HS-27A (cell line): ENCODE measurements at places on chromosomes 13 and 19.

DNA sequence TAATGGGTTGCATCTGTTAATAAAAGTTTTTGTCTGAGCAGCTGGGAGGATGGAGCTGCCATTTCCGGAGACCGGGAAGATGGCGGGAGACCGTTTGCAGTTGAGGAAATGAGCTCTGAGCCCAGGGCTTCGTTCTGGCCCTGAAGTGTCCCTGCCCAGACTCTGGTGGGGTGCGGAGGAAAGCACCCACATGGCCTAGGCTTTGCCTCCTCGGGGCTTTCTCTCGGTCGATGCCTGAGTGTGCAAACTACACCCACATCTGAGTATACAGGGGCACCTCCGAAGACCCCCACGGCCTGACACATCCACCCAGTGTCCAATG, 15.6 kb upstream of the NANOS3 start:
- DNase-seq, result no peak

GRCh38 chr13:110503979-110504499, 57.5 kb downstream of the RAB20 start:
- DNase-seq, result no peak

- DNase-seq, result no peak
Measured at GRCh38 chr19:46859637-46860124, 1.1 kb upstream of the ARHGAP35 start.

GRCh38 chr13:28983641-28984040, 163.5 kb downstream of the MTUS2 start:
- no peak for DNase-seq

- no peak for DNase-seq
Measured at GRCh38 chr13:113121183-113121927, 1.2 kb upstream of the F10 start.

DNA sequence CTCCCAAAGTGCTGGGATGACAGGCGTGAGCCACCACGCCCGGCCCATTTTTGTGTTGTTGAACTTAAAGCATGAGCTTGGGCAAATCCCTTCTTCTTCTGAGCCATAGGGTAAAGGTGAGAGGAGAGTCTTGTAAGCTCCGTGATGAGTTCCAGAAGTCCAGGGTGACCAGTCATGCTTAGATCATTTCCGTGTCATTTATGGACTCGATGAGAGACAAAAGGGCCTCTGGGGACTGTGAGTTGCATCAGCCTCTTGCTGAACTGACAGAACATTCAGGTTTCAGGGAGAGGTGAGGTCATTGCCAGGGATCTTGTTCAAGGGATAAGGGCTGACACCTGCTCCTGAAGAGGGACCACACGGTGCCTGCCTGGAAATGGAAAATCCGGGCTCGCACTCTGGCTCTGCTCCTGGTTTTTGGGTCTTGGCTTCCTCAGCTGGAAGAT, 53.6 kb downstream of the GADD45B start:
- no peak for DNase-seq

DNA sequence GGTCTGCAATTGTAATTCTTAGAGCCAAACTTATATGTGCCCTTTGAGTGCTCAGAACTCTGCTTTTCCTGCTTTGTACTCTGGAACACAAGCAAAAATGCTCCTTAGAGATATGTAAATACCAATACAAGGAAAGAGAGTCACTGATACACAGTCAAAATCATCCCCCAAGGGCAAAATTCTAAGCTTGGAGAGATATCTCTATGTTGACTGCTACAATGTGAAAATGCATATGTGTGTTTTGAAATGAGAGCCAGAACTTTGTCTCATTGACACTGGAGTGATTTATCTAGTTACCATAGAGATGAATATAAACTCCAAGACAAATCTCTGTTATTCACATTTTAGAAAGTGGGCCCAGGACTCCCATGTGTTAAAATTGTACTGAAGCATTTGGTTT, 494.8 kb upstream of the SLITRK1 start:
- no peak for DNase-seq

DNA sequence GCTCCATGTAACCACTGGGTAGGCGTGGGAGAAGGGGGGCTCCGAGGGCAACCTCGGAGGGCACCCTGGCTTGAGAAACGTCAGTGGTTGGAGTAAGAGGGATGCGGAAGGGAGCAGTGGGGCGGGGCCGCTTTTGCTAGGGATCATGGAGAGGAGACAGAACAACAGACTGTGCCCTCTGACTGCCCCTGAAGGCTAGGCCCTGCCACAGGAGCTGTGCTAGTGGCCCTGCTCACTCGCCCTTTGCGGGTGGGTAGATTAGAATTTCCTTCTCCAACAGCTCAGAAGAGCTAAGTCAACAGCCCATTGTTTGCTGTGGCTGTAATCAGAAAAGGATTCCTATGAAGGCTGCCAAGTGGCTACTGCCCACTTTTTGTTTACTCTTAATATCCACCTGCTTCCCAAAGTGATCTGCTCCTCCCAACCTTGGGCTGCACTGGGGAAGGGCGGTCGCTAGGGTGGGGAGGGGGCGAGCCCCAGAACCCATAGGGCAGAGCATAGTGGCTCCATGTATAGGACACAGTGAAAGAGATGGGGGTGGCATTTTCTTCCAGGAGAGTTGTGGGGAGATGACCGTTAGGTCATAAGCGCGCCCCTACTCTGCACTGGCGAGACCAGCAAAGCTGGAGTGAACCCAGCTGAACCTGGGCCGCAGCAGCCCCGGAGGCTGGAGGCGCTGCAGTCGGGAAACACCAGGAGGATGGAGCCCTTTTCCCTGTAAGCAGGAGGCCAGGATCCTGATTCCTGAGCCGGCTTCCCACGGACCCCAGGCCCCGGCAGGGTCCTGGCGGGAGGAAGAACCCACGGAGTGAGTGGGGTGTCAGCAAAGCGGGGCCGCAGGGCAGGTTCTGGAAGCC, 1.9 kb upstream of the C1QTNF9 start:
- DNase-seq, result no peak

- no peak for DNase-seq
Measured at GRCh38 chr13:75507027-75508001, 25.3 kb upstream of the TBC1D4 start.

- DNase-seq, result no peak
Measured at GRCh38 chr19:41535029-41535622, 40.8 kb upstream of the CEACAM21 start.

DNA sequence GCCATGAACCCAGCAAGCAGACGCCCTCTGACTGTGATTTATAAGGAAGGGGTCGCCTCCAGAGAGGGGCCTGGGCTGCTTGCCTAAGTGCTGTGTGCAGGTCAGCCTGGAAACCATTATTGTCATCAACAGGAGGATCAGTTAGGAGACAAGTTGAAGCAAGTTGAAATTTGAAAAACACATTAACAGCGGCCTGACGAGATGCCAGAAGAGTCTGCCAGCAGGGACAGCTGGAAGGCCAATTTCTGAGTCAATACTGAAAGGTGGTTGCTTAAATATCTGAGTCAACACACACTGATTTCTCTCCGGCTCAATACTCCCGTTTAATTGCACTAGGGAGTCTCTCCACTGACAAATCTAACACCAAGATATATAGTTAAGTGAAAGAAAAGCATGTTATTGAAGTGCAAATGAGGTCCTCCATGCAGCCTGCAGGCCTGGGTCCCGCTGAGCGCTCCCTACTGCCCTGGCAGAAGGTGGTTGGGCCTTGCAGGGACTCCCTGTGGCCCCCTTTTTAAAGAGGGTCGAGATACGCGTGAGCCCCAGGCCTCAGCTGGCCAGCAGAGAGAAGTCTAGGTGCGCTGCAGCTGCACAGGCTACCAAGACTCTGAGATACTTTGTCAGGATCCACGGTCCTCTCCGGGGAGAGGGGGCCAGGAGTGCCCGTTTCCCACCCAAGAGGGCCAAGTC, 91.1 kb downstream of the RNASEH2B start:
- no peak for DNase-seq

DNA sequence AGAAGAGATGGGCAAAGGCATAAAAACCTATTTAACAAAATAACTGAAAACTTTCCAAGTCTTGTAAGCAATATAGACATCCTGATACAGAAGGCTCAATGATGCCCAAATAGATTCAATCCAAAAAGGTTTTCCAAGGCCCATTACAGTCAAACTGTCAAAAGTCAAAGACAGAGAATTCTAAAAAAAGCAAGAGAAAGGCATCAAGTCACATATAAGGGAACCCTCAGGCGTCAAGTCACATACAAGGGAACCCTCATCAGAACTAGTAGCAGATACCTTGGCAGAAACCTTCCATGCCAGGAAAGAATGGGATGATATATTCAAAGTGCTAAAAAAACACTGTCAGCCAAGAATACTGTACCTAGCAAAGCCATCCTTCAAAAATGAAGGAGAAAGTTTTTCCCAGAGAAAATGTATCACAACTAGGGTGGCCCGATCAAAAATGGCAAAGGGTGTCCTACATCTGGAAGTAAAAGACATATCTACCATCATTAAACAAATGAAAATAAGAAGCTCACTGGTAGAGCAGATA, 21.2 kb downstream of the ZNF829 start:
- DNase-seq, result no peak

- no peak for DNase-seq
Measured at GRCh38 chr13:111893071-111893606, 173.8 kb upstream of the SOX1 start.

DNA sequence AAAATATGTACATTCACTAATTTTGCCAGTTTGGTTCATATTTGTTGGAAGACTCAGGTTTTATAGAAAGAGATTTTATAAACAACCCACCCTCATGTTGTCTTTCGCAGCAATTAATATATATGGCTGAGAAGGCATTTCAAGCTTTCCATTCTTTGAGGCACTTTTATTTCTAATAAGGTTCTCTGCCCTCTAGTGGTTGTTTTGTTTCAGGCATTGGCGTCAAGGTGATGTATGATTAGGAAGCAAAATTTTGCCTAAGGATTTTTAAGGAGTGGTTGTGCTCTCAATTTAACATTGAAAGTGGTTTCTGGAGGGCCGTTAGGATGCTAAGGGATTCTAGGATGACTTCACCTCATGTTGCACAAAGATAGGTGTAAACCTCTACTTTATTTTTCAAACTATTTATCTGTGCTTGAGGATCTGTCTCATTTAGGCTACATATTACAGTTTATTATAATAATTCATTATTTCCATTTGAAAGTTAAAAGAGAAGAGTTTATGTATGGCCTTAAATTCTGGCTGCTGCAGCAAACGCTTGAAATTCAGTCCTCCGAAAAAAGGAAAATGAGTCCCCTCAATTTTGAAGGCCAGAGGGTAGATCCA, 35.9 kb downstream of the OXGR1 start:
- DNase-seq, result no peak

DNA sequence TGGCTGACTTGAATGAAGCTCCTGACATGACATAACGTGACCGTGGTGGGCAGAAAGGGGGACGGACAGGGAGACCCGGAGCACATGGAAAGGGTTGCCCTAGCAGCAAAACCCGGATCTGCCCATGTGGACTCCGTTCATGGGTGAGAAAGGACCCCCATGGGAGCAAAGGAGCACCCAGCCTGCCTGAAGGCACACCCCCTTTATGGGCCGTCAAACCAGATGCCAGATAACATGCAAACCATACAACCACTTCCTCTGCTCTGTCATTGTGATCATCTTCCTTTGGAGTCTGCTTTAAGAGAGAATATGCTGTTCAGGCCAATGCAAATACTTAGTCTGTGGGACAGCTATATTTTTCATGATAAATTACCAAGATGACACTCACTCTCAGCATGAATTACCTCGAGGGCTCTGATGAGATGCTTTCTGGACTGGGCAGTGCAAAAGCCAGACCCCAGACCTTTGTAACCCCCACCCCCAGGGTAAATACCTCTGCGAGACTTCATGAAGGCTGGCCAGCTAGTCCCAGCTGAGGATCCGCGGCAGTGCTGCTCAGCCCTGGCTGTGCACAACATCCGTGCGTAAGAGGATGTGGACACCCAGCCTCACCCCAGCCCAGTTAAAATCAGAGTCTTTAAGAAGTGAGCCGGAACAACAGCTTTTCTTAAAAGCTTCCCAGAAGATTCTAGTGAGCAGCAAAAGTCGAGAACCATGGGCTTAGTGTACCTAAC, 126.6 kb downstream of the USP12 start:
- DNase-seq, result no peak

- no peak for DNase-seq
Measured at GRCh38 chr19:47093254-47093653, 20.3 kb downstream of the ZC3H4 start.

DNA sequence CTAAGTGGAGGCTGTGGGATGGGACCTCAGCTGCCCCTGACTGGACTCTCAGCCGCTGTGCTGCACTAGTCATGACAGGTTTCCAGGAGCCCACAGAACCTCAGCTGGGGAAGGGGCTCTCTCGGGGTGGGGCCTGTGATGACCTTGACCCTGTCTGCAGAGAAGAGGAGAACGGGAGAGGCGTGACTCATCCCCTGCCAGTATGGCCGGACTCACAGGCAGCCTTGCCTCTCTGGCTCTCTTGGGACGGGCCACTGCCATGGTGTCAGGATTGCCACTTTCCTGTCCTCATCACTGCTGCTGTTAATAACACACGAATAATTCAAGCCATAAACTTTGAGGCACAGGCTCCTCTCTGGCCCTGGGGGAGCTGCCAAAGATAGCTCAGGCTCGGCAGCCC, 295.3 kb downstream of the UQCRFS1 start:
- no peak for DNase-seq

DNA sequence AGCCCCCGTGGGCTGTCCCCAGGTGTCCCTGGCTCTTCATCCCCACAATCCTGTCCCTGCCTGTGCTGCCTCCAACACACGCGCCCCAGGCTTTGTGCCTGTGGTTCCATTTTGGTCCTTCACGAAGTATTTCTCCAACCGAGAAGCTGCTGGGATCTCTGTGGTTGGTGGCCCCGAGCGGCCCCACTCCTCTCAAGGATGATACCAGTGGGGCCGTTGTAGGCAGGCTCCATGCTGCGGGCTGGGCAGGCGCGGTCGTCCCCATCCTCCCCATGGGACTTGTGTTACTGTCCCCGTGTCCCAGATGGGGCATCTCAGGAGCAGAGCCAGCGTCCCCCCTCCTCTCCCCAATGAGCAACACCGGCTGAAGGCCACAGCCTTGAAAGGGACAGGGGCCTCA, 3.7 kb upstream of the ZNF554 start:
- no peak for DNase-seq

DNA sequence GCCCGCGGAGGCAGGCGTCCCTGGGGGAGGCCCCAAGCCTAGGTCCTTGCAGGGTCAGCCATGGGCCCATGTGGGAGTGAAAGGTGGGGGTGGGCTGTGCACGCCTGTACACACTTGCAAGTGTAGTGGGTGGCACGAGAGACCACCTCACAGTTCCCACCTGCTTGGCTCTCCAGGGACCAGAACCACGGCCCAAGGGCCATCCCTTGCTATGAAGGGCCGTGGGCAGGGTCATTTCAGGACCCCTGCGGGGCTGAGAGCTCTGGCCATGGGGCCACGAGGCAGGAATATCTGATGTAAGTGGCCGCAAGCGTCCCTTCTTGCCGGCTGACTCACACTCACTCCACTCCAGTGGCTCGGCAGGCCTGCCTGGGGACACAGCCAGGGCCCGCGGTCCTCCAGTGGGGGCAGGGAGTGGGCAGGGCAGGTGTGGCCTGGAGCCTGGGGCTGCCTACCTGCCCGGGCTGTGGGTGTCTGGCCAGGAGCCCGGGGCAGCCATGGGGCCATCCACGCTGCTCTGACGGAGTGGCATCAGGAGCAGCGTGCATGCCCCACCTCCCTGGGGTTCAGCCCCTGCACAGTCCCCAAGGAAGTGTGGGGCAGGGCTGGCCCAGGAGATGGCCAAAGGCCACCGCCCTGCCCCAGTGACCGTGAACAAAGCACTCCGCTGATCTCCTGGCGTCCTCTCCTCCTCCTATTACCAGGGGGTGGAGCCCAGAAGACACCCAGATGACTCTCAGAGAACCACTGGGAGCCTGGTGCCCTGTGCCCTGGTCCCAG, 8.6 kb upstream of the MKNK2 start:
- DNase-seq, result no peak

- no peak for DNase-seq
Measured at GRCh38 chr19:1734321-1734966, 18.9 kb upstream of the ONECUT3 start.
